ENCODE measurements at places on chromosomes 6 and 20.

GRCh38 chr6:16438718-16439591, 200.6 kb downstream of the GMPR start:
- no peak for DNase-seq

DNA sequence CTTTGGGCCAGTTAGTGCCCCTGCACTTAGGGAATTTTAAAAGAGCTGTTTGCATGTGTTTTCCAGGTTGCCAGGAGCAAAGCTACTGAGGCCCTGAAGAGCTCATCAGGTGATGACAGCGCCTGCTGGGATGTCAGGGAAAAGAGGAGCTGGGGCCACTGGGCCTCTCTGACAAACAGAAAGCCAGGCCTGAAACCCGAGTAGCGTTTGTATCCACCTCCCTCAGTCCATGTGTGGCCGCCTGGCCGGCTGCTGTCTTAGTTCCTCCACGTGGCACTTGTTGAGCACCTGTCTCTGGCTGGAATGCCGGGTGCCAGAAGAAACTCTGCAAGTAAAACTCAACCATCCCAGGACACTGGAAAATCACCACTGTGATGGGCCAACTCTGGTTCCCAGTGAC, 601.2 kb downstream of the CDH26 start:
- DNase-seq: no peak

DNA sequence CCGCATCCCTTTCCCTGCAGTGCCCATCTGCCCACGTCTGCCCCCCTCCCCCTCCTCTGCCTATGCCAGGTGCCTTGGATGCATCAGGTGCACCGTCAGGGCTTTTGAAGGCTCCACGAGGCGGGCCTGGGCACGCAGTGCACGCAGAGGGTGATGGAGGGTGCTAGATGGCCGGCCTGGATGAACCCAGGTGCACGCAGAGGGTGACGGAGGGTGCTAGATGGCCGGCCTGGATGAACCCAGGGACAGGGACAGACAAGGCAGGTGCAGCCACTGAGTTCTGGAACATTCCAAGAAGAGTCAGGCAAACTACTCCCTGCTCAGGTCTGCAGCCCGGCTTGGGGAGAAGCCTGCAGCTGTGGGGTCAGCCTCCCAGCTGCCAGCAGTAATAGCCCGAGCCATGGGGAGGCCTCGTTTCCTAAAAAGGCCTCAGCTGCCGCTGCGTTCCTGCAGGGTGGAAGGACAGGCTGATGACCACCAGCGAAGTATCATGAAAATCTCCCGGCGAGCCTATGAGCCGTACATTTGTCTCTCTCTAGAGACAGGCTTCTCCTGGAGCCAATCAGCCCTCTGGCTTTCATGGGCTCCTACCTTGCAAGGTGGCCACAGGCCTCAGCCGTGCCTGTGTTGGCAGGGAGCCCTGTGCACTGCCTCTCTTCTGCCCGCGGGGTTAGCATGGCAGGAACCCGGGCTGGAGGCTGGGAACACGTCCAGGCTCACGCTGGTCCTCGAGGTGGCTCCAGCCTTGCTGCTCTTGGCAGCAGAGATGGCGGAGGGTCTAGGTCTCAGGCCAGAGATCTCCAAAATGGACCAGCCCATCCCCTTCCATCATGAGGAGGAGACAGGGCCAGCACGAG, 29.6 kb downstream of the NTSR1 start:
- DNase-seq: no peak

DNA sequence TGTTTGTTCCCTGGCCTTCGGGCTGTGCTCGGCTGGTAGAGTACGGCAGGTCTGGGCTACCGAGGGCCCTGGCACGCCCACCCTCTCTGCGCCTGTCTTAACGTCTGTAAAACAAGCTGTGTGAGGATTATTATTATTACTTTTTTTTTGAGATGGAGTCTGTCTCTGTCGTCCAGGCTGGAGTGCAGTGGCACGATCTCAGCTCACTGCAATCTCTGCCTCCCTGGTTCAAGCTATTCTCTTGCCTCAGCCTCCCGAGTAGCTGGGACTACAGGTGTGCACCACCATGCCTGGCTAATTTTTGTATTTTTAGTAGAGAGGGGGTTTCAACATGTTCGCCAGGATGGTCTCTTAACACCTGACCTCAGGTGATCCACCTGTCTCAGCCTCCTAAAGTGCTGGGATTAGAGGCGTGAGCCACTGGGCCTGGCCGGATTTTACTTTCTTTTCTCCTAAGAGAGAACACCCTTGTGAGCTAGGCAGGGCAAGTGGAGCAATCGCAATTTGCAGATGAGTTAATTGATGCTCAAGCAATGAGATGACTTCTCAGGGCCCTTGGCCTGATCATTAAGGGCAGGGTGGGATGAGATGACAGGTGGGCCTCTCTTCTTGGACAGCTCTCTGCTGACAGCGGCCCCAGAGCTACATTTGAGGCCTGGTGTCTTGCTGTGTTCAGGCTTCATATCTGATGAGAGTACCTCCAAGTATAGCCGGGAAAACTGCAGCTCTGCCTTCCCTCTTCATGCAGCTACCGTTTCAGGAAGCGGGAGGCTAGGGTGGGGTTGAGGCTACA, 859 bp upstream of the SMIM29 start:
- no peak for DNase-seq

DNA sequence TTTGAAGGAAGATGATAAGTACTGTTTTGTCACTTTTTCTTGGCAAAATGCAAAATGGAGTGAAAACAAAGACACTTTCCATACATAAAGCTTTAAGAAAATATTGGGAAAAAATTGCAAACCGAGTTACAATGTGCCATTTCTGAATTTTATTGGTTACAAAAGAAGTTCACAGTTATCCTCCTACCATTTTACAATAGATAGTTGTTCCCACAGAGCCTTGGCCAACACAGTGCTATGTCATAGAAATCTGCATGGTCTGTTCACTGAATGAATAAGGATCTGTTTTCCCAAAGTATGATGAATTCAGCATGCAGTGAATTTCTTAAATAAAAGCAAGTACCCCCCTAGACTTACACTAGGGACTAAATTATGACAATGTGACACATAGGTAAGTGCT, 268.2 kb upstream of the POU3F2 start:
- no peak for DNase-seq

DNA sequence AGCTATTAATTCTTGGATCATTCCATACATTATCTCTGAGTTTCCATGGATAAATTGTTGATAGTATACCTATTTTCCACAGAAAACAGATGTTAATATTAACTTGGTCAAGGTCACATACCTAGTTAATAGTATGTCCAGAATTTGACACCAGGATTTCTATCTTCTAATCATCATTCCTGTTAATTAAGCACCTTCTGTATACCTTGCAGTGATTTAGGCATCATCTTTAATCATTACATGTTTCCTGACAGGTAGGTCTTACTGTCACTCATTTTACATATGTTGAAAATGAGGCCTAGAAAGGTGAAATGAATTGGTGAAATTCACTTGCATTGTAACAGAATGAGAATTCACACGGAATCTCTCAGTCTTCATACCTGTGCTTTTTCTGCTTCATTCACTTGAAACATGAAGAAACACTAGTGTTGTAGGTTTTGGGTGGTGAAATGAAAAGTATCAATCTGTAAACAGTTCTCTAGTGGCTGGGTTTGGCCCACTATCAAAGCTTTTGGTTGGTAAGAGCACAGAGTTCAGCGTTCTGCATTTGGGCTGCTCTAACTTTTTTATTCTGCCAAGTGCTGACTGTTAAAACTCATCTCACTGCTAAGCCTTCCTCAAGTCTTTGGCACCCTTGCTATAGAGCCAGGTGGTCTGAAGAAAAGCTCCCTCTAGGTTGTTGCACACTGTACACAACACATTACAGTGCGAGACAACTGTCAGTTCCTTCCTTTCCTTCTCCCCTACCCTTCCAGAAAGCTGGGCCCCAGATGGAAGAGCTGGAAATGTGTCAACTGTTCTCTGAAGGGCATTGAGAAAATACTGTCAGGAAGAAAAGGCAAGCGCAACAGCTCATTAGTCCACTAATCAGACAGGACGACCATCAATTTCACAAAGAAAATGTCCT, 57.8 kb upstream of the C20orf144 start:
- no peak for DNase-seq

DNA sequence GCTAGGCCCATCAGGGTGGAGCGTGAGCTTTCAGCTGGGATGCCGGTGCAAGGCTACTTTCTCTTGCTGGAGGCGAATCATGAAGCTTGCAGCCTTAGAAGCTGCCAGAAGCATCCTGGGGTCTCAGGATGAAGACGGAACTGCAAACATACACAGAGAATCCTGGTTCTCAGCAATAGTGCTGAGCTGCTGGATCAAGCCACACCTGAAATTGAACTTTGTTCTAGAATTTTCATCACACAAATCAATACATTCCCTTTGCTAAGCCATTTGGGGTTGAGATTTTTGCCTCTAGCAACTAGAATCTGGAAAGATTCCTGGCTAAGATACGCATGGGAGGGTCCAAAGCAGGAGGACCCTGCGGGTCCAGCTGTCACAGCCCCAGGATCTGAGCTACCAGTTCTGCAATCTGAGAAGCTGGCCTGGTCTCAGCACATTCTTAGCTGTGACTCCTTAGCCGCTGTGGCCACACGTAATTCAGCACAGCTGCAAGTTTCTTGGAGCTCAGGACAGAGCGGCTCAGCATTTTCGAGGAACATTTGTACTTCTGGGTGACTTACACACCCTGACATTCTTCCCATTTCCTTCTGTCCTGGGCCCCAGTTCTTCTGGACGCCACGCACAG, 6.6 kb upstream of the ARFGAP1 start:
- DNase-seq: no peak

DNA sequence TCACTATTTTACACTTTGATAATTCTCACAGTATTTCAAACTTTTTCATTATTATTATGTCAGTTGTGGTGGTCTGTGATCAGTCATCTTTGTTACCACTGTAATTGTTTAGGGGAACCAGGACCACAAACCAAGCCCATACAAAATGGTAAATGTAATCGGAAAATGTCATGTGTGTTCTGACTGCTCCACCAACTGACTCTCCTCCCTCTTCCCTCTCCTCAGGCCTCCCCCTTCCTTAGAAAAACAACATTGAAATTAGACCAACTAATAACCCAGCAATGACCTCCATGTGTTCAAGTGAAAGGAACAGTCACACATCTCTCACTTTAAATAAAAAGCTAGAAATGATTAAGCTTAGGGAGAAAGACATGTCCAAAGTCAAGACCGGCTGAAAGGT, 63.8 kb downstream of the GMDS start:
- no peak for DNase-seq

DNA sequence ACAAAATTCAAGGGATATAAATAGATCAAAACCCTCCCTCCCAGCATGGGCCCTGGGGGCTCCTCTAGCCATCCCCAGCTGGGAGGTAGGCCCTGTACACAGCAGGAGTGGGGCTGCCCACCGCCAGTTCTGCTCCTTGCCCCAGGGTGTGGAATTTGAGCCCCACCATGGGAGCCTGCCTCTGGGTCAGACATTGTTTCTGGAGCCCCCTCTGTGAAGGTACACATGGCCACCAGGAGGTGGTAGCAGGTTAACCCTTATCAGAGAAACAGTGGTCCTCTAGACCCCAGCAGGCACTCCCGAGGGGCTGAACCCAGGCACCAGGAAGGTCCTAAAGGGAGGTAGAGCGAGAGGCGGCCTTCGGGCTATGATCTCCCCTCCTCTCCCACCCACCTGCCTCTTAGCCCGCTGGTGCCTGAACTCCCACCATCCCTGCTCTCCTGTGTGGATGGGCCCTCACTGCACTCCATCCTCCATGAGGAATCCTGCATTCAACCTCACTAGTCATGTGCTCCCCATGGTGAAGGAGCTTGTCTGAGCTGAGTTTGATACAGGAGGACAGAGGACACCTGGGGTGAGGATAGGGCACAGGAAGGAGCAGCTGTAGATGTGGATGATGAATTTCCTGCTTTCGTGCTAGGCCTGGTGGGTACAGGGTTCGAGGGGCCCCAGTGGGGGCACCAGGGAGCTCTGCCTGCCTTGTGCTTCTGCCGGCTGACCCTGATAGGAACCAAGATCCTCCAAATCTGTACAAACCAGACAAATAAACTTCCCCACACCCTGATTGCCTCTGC, 114.9 kb downstream of the GRM4 start:
- DNase-seq: no peak

DNA sequence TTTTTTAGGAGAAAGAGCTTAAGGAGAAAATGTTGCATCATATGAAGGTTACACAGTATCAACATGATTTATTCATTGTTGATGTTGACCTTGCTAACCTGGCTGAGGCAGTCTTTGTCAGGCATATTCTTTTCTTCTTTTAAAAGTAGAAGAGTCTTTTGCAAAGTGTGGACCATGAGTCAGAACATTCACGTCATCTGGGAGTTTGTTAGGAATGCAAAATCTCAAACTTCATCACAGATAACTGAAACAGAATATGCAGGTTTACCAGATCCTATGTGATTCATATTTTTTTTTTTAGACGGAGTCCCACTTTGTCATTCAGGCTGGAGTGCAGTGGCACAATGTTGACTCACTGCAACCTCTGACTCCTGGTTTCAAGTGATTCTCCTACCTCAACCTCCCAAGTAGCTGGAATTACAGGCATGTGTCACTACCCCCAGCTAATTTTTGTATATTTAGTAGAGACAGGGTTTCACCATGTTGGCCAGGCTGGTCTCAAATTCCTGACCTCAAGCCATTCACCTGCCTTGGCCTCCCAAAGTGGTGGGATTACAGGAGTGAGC, 530.4 kb upstream of the BTBD3 start:
- DNase-seq: no peak

GRCh38 chr6:30169658-30170614, 6.6 kb downstream of the TRIM15 start:
- no peak for DNase-seq

DNA sequence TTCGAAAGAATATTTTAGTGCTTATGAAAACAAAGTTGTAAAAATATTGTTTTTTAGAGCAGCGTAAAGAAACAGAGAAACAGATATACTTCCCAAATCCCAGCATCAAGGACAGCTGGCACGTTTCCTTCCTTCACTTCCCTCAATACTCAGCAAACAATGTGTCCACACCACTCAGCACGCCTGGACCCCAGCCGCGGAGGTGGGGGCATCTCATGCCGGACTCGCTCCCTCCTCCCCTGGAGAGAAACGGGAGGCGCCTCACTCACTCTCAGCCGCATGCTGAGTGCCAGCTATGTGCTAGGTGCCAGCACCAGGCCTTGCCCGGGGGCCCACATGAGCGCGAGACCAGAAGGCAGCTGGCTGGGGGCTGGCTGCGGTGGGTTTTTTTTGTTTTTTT, 34.7 kb downstream of the SLC2A4RG start:
- no peak for DNase-seq
